Activated CD4-positive, alpha-beta T cell treated with anti-CD3 and anti-CD28 coated beads for 36 hours (primary cell): ENCODE measurements at places on chromosomes 5 and 9.

DNA sequence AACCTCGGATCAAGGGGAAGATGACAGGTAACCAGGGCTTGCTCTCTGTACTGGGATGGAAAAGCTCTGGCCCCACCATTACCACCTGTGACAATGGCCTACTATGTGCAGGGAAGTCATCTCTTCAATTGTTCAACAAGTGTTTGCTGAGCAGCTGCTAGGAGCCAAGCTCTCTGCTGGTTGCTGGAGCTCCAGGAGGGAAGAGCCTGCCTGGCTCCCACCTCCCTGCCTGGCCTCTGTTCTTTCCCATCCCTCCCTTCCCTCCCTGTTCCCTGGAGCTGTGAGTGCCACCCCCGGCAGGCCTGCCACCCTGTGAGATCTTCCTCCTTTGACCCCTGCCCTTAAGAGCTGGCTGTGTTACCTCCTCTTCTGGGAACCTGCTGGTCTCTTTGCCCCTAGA lies 59.7 kb upstream of the IER5L start:
- peak; percentile 26 for DNase-seq

DNA sequence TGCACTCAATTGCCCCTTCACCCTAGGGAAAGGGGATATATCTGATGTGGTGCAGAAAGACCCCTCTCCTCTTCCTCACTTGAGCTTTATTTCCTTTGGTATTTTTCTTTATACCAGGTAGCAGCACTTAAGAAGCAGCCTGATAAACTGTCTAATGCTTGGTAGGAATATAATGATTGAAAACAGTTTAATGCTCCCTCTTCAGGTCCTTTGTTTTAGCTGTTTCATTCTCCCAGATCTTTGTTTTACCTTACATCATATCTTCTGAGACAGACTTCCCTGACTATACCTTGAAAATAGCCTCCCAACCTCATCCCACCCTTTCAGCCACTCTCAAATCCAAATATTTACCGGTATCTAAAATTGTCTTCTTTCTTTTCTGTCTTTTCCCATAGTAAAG lies 87.9 kb downstream of the NUDT12 start:
- no peak for DNase-seq

GRCh38 chr5:149988126-149988525 lies 12.3 kb downstream of the TIGD6 start:
- DNase-seq = no peak

GRCh38 chr5:98263084-98263483 lies 510.4 kb upstream of the RGMB start:
- DNase-seq = no peak

GRCh38 chr5:172015346-172015745 lies 8.9 kb upstream of the FBXW11 start:
- DNase-seq = no peak

- no peak for DNase-seq
These were observed 39.9 kb upstream of the SEMA6A start for GRCh38 chr5:116614603-116614920.

- DNase-seq = no peak
These were observed 6.6 kb downstream of the NINJ1 start for GRCh38 chr9:93127395-93127911.

DNA sequence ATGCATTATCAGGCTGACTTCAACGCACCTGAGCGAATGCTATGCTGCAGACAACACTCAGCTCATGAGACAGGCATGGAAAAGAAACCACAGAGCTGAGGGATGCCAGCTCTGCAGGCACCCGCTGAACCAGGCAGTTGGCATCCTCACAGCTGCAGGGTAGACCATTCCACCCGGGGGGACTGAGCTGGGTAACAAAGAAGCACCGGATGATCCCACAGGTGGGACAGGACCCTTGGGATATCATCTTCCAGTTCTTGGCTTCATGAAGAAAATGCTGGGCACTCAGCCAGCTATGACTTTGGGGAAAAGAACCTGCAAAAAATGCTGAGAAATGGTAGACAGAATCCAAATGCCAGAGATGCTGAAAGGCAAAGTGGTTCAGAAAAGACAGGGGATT lies 9.6 kb downstream of the EPB41L4B start:
- no peak for DNase-seq

DNA sequence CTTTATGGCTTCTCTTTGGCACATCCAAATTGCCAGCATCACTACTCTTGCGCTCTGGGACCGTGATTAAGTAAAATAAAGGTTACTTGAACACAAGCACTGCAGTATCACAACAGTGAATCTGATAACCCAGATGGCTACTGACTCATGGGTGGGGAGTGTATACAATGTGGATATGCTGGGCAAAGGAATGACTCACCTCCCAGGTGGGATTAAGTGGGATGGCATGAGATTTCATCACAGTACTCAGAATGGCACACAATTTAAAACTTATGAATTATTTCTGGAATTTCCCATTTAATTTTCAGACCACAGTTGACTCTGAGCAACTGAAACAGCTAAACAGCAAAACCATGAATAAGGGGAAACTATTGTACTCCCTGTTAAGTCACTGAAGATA lies 4.3 kb downstream of the GFM2 start:
- peak; percentile 57 for DNase-seq

DNA sequence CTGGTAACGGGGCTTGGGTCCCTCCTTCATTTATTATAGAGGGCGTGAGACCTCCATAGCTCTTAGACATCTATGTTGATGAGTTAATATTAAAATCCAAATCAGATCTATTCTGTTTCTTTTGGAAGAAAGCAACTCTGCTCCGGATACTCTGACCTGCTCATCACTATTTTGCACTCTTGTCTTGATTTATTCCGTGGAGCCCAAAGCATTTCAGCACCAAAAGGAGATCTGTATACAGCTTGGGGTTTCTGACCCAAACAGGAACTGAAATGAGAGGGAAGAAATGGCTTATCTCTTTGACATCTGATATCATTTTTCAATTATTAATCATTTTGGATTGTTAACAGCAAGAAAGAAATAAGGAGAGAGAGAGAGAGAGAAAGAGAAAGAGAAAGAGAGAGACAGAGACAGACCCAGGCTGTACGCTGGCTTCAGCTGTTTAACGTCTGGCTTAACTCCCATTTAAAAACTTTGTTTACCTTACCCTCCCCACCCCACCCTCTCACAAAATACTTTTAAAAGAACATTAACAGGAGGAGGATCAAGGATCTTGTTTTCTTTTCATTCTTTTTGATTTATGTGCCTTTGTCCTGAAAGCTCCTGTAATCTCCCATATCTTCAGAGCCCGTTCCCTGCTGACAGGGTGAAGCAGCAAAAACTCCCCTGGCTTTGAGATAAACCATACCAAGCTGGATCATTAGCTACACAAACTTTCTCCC lies 231.4 kb upstream of the TUT7 start:
- no peak for DNase-seq

GRCh38 chr5:149680810-149681221 lies 49.3 kb upstream of the PPARGC1B start:
- DNase-seq = no peak

- no peak for DNase-seq
These were observed 86.6 kb upstream of the SLC24A2 start for GRCh38 chr9:19875291-19875920.

DNA sequence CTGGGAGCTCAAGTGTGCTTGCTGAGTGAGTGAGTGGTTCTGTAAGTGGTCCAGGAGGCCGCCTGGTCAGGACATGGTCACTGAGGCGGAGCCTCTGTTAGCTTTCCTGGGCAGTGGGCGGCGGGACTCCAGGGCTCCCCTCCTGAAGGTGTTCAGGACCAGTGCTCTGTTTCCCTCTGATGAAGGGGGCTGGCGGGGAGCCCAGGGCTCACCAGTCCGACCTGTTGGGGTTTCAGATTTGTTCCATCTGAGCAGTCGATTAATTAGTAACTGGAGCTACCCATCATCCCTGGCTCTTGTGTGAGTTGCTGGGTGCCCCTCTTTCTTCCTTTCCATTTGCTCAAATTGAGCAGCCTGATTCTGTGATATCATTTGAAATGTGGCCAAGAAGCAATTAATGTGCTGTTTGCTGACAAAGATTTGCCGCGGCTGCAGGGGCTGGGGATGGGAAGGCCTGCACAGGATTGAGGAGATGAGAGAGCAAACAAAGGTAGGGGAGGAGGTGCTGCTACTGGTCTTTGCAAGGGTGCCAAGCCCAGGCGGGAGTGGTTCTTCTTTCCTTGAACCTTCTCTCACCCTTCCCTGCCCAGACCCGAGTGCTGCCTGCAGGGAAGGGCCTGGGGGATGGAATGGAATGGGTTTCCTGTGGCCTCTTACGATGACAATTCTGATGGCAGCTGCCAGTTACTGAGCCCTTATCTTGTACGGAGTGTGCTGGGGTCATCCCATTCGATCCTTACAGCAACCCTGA lies 92.8 kb upstream of the PITX1 start:
- DNase-seq = no peak

DNA sequence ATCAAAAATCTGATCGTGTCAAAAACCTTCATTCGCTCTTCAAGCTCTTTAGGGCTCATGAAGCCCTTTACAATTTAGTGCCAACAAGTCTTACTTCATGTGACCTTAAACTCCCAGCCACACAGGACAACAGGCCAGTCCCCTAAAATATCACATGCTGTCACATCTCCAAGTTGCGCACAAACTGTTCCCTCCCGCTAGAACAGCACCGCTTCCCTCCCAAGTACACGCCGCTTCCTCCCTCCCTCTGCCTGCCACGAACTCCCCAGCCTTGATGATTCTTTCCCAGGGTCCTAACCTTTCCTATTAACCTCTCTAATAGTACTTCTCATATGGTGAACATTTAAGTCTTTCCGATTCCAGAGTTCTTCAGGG lies 91.2 kb downstream of the TLE1 start:
- DNase-seq = no peak

GRCh38 chr9:86716326-86716922 lies 230.9 kb downstream of the GAS1 start:
- DNase-seq = no peak

- no peak for DNase-seq
These were observed 26.0 kb upstream of the NKD2 start for GRCh38 chr5:982377-983237.

- no peak for DNase-seq
These were observed 329.5 kb downstream of the ICE1 start for GRCh38 chr5:5751987-5752386.

GRCh38 chr5:179194941-179195381 lies 134.8 kb downstream of the ZNF354C start:
- DNase-seq = no peak

- peak; percentile 43 for DNase-seq
These were observed 12.2 kb downstream of the AKNA start for GRCh38 chr9:114375386-114376175.

- no peak for DNase-seq
These were observed 30.0 kb upstream of the GSN start for GRCh38 chr9:121237916-121238315.

DNA sequence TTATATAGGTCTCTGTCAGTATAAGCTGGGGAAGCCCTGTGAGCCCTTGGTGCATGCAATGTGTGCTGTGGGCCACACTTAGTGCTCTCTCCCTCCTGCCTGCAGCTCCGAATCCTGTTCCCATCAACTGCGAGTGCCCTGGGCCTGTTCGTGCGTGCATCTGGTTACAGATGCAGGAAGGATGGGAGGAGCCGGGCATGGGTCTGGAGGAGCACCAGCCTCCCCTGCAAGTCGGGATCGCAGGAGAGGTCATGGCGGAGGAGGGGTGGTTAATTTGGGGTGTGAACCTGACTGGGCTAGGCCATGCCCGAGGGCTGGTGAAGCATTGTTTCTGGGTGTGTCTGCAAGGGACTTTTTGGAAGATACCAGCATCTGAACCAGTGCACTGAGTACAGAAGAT lies 274.6 kb upstream of the IRX4 start:
- no peak for DNase-seq

DNA sequence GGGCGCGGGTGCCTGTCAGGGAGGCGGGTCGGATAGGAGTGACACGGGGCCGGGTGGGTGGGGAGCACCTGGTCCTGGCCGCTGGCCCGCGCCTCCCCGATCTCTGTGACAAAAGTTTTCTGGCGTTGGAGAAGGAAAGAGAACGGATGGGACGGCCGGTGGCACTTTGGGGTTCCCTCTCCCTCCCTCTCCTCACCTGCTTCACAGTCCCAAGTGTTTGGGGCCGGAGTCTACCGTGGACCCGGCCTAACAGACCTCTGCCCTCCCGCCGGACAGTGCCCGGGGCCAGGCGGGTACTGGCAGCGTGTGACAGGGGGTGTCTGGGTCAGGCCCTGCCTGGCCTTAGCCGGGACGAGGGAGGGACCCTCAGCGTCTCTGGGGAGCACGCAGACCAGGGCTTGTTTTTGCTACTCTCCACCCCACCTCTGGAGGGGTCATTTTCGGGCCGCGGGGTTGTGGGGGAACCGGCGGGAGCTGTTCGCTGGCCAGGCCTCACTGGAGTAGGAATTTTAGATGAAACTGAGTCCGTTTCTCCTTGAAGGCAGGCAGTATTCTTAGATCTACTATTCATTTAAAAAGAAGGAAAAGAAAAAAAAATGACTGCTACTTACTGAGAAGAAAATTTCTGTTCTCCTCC lies 1.7 kb downstream of the PRDM6 start:
- no peak for DNase-seq

DNA sequence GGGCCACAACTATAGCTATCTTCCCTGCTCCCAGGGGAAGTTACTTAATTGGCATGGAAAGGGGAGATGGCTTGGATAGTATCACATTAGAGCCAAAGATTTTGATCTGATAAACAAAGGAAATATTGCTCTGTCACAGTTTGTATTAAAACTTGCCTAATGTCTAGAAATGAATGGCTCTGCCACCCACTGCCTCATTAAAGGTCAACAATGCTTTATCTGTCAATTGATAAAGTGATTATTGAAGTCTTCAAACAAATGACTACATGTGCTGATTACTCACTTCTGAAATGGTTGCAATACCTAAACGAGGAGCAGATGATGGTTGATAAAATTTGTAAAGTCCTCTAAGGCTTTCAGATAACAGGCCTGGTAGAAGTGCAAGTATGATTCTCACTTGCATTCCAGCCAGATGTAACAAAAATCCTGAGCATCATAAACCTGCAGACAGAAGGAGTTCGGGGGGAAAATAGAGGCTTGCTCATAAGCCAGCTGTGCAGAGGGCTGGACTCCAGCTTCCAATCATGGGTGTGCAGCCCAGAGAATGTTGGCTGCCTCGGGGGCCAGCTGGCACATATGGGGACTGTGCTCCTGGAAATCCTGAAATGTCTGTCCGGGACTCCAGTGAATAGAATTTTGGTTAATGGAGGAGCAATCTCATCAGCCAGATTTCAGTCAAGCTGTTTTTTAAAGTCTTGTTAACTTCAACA lies 200.5 kb upstream of the SLC27A6 start:
- no peak for DNase-seq

DNA sequence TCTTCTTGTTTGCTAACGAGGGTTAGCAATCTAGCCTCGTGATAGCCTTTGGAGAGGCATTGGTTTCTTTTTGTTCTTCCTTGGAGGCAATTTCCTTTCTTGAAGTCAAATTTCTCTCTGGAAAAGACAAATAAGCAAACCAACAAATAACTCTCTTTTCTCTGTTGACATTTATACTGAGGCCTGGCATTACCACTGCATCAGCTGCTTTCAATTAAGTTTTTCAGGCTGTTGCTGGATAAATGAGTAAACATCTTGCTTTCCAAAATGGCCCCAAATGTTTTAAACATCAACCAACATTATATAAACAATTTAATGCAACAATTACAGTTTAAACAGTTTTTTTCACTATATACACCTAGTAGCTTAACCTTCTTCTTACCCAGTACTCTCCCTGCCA lies 264.4 kb downstream of the HTR1A start:
- DNase-seq = no peak
